Nephron progenitor cell (in vitro differentiated cells): ENCODE measurements at places on chromosomes 4 and X.

- DNase-seq = no peak
Measured at GRCh38 chrX:154300816-154301215, 5.2 kb downstream of the TKTL1 start.

DNA sequence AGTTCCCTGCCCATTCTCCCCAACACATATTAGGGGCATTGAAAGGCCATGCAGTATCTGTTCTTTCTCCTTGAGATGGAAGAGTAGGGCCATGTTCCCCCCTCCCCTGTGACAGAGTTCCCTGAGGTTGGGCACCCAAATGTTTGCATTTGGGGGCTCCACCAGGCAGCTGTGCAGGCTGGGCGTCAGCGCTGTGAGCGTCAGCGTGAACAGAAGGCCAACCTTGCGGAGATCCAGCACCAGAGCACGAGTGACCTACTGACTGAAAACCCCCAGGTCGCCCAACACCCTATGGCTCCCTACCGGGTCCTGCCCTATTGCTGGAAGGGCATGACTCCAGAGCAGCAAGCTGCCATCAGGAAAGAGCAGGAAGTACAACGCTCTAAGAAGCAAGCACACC is 3.9 kb downstream of the HSD17B10 start:
- no peak for DNase-seq

- peak; percentile 62 for DNase-seq
Measured at GRCh38 chr4:6909970-6910339, 329 bp downstream of the TBC1D14 start.

GRCh38 chrX:77668391-77669237 is 117.4 kb downstream of the ATRX start:
- DNase-seq = no peak

- no peak for DNase-seq
Measured at GRCh38 chrX:42955349-42955748, 177.4 kb upstream of the PPP1R2C start.
